Gastroesophageal sphincter (tissue), 4 donors: ENCODE measurements at places on chromosomes 3 and 15. TPM values are rescaled to one million over a fixed set of nuclear protein-coding genes. Genes with fewer than 3 reads are reported as not detected.

- ATAC-seq, result no peak
Observed at GRCh38 chr3:111676211-111677006, 81.3 kb upstream of the ZBED2 start.

GRCh38 chr3:180306691-180307090 lies 270.0 kb upstream of the PEX5L start:
- no peak for ATAC-seq

- peak; percentile 86 for ATAC-seq
Observed at GRCh38 chr3:38247366-38248035, 18.1 kb upstream of the SLC22A13 start.

DNA sequence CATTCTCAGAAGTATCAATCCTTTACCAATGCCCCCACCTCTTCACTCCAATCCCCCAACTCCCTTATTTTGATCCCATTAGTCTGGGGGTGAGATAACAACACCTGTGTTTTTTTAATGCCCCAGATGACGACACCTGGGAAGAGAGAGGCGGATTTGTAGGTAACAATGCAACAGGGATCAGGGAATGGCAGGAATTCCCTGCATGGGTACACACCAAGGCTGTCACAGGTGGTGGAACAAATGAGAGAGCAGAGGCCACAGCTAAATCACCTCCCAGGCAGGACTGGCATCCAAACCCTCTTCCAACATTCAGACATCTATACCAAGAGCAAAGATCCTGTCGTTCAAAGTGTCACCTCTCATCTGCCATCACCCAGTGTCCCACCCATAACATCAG lies 319.2 kb upstream of the TRIM42 start:
- ATAC-seq, result no peak

DNA sequence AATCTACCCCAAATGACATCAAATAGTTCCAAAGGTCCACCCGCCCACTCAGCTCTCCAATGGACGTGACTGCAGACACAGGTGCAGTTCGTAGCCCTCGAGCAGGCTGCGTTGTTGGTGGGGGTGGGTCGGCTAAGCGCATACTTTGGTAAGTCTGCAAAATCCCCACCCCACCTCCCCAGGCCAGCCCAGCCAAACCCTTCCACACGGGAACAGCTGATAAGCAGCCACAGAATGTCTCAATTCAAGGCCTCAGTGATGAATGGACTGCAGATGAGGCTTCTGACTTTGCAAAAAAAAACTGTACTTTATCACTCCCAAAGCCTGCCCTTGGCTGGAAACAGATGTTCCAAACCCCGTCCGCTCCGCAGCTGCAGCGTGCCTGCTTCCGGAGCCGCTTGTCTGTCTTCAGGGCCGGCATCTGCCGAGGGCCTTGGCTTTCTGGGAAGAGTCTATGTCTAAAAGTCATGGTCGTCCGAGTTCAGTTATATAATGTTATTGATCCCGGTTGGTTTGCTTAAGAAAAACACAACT lies 38.2 kb downstream of the PCSK6 start:
- ATAC-seq, result peak; percentile 45

GRCh38 chr3:179861292-179861691 lies 175.4 kb downstream of the PEX5L start:
- ATAC-seq, result no peak

DNA sequence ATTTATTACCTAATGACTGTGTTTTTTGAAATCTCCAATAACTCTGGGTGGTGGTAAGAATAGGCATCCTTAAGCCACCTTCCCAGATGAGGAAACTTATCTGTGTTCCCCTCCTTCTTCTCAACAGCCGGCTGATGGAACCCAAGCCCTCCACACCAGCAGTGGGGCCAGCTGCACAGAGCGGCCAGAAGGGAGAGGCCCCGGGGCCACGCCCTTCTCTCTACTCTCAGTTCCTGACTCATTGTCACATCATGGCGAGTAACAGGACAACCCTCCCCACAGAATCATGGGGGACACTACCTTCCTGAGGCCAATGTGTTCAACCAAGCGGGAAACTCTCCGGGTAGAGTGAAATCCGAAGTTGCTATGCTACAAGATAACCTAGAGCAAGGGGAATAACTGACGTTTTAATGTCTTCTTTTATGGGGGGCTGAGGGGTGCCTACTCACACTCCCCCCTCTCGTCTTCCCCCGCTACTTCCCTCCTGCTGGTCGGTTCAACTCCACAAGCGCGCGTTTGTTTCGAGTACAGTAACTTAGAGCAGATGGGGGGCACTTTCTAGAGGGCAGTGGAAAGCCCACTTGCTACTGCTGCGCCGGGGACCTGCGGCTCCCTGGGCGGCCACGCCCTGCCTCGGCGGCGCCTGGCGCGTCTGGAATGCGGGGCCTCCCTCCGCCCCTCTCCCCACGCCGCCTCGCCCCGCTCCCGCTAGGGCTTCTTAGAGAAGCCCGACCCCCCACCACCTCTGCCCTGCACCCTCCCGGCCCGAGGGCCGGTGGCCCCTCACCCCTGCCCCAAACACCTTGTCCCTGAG lies 621 bp downstream of the ANXA2 start:
- ATAC-seq, result peak; percentile 52

GRCh38 chr3:106204160-106204868 lies 335.5 kb upstream of the CBLB start:
- ATAC-seq, result no peak

DNA sequence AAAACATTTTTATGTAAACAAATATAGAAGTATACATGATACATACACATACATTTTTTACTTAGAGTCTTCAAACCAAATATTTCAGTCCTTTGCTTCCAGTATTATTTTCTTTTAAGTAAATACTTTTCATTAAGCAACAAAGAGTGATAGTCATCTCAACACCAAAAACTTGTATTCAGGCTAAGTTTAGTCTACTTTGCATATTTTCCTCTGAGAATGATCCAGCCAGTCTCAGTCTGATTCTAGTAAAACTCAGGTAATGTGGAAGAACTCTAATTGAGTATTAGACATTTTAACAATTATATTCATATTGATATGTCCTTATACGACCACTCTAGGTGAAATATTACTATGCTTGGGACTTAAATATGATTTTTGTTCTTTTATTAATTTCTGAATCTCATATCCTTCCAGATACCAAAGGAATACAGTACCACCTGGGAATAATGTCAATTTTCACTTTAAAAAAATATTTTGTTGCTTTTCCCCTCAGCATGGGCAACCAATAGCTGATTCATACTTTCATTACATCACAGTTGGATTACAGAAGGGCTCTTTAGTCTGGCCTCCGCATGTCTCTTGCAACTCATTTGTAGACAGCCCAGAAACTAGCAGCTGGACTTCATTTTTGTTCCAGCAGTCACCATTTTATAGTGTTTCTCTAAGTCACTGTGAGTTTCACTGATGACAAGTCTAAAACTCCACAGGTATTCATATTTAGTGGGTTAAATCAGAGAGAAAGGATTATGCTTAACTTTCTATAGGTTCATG lies 390.4 kb downstream of the ZBTB20 start:
- ATAC-seq, result peak; percentile 82

- no peak for ATAC-seq
Observed at GRCh38 chr15:100353449-100353848, 11.7 kb upstream of the ADAMTS17 start.

DNA sequence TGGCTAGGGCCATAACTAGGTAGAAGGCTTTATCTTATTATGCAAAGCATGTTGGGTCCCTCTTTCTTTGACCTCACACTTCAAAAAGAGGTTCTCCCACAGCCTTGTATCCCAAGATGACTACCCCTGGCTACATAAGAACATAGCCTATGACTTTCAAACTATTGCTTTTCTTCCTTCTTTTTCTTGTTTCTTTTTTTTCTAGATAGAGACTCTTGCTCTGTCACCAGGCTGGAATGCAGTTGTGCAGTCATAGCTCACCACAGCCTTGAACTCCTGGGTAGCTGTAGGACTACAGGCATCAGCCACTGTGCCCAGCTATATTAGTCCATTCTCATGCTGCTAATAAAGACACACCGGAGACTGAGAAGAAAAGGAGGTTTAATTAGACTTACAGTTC lies 47.2 kb downstream of the DIPK2A start:
- ATAC-seq, result no peak

- no peak for ATAC-seq
Observed at GRCh38 chr15:41921639-41922038, 27.8 kb upstream of the SPTBN5 start.

DNA sequence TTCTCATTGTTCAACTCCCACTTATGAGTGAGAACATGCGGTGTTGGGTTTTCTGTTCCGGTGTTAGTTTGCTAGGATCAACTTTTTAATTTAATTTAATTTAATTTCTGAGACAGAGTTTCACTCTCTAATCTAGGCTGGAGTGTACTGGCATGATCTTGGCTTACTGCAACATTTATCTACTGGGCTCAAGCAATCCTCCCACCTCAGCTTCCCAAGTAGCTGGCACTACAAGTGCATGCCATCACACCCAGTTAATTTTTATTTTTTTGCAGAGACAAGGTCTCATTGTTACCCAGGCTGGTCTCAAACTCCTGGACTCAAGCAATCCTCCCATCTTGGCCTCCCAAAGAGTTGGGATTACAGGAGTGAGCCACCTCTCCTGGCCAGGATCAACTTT lies 82.7 kb downstream of the GPR156 start:
- ATAC-seq, result no peak

- ATAC-seq, result no peak
Observed at GRCh38 chr3:10149226-10149625, 7.6 kb downstream of the VHL start.

- no peak for ATAC-seq
Observed at GRCh38 chr3:127458696-127459604, 131.6 kb downstream of the TPRA1 start.

GRCh38 chr3:63585927-63586326 lies 66.5 kb upstream of the SNTN start:
- no peak for ATAC-seq

- no peak for ATAC-seq
Observed at GRCh38 chr3:67384760-67385397, 269.5 kb downstream of the SUCLG2 start.

- no peak for ATAC-seq
Observed at GRCh38 chr3:9721015-9721699, 10.4 kb upstream of the BRPF1 start.

- ATAC-seq, result no peak
Observed at GRCh38 chr15:84823282-84823878, 6.2 kb downstream of the ALPK3 start.

- no peak for ATAC-seq
Observed at GRCh38 chr3:61715886-61716527, 154.6 kb downstream of the PTPRG start.

- ATAC-seq, result no peak
Observed at GRCh38 chr3:9072667-9073009, 109.4 kb upstream of the RAD18 start.

DNA sequence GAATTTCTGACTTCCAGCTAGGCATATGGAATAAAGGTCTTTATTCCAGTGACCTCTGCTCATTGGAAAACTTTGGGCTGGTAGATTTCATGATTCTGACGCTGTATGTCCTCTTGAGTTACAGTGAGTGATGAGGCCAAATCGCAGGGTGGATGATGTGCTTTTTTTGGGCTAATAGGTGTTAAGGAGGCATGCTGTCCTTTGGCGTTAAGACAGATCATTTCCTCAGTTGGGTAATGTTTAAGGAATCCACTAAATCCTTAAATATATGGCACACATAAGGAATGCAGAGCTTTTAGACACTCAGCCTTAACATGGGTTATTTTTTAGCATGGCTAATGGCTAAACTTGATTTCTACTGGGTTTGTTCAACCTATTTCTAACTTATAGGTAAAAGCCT lies 87.9 kb downstream of the LPP start:
- ATAC-seq, result no peak

DNA sequence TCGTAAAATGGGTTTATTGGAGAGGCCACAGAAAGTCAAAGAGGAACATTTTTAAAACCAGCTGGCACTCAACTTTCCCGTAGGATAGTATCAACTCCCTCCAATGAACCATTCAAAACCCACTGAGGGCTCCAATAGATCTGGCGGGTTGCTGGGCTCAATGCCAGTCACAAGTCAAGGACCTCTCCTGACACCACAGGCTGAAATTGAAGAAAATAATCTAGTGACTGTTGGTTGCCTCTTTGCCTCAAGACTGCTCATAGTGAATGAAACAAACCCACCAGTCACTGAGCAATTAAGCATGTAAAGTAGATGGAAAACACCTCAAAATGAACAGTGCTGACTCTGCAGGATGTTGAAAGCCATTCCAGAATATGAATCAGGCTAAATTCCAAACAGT lies 500.6 kb upstream of the AGTR1 start:
- no peak for ATAC-seq

DNA sequence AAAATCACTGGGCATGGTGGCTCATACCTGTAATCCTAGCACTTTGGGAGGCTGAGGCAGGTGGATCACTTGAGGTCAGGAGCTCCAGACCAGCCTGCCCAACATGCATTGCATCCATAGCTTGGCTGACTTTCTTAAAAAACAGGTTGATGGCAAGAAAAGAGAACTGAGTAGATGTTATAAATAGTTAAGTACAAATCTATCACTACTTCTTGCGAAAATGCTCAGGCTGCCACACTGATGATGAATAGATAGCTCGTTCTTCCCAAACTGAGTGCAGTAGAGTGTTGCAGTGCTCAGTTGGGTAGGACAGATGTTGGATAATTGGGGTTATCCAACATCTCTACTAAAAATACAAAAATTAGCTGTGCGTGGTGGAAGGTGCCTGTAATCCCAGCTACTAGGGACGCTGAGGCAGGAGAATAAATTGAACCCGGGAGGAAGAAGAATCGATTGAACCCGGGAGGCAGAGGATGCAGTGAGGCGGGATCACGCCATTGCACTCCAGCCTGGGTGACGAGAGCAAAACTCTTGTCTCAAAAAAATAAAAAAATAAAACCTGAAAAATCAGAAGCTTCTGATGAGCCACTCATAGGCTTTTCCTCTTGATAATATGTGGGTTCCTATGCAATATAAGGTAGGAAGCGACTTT lies 1.2 kb downstream of the BTLA start:
- no peak for ATAC-seq

DNA sequence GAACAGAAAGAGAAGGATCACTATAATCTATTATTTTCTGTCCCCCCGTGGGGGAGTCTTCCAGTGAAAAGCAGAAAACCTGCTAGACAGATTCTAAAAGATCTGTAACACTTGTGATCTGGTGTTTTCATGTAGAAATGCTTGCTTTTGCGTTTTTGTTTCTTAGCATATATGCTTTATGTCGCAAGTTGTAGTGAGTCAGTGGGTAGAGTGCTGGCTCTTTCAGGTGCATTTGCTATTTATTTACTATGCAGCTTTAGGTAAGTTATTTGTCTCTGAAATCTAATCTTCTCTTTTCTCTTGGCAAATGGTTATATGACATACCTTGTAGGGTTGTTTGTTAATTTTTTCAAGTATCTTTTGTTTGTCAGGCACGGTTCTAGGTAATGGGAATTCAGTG lies 9.4 kb downstream of the AKAP13 start:
- no peak for ATAC-seq

- no peak for ATAC-seq
Observed at GRCh38 chr3:29356062-29356461, 75.2 kb downstream of the RBMS3 start.

GRCh38 chr3:105513042-105513441 lies 146.3 kb downstream of the ALCAM start:
- no peak for ATAC-seq

CORO2B gene
- 3.2 TPM for total RNA-seq

ALG1L2 gene
- total RNA-seq, result not detected

SCN11A gene
- total RNA-seq, result 0.27 TPM

IL17RC gene
- 31.0 TPM for total RNA-seq

HRH1 gene
- 7.4 TPM for total RNA-seq

GOLGA6D gene
- total RNA-seq, result not detected

FANCD2OS gene
- total RNA-seq, result not detected

FAH gene
- 7.9 TPM for total RNA-seq

CCDC39 gene
- not detected for total RNA-seq

AMT gene
- total RNA-seq, result 7.2 TPM

ABHD6 gene
- total RNA-seq, result 20.3 TPM

AP3B2 gene
- total RNA-seq, result 1.7 TPM

SLC26A6 gene
- 13.8 TPM for total RNA-seq

CFAP91 gene
- total RNA-seq, result 2.6 TPM

FBXL22 gene
- 68.9 TPM for total RNA-seq

DAZL gene
- total RNA-seq, result not detected
